ENCODE measurements at places on chromosomes 11 and 22.

GRCh38 chr11:134656861-134657540 is 245.0 kb upstream of the B3GAT1 start:
- DNase-seq: no peak

DNA sequence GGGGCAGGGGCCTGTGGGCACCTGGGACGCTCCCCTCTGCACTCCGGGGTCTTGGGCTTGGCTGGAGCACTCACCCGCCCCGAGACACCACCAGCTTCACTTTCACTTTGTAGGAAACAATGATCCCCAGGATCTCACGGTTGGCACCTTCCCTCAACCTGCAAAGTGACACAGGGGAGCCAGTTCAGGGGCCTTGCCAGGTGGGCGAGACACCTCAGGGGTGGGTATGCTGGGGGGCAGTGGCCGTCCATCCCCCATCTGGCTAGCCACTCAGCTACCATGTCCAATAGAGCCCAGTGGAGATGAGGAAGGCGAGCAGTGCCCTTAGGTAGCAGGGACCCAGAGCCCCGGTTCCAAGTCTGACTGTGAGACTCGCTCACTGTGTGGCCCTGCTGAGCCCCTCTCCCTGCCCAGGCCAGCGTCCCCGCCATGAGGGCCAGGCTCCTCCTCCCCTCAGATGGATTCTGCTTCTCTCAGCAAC is 32.3 kb downstream of the TPBGL start:
- DNase-seq: no peak

DNA sequence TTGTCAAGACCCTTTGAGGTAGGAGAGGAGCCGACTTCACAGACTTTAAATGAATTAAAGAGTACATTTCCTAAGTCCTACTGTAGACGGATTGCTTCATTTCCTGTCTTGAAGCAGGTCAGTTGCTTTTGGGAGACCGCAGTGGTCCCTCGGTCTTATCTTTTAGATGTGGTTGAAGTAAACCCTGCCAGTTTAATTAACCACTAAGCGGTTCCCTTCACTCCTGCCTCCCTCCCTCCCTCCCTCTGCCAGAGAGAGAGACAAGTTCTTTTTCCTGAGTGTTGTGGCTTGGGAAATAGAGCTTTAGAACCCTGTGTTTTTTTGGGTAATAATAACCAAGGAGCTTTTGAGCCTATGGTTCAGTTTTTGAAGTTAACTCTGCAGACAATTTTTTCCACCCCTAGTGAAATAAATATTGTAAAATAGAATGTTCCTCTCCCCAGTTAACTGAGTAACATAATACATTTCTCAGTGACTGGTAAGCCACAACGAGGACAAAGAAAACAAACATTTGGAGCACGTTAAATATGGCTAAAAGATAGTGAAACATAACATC is 147.5 kb downstream of the LDLRAD3 start:
- no peak for DNase-seq

DNA sequence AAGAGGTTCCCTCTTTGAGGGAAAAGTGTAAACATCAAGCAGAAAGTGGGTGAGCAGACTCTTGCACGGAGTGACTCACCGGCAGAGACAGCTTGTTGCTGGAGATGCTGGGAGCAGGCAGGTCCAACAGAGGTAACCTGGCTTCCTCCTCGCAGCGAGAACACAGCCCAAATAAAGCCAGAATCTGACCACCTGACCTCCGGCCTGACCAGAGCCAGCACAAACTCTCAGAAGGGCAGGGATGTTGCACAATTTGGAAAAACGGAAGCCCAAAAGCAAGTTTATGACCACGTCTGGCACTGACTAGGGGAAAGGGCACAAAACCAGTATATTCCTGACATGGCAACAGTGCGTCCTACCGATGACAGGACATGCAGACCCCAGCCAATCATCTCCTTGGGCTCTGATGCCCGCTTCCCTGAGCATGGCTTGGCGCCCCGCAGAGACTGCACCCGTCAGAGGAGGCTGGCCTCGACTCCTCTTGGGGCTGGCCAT is 5.4 kb downstream of the SMCO4 start:
- DNase-seq: no peak

DNA sequence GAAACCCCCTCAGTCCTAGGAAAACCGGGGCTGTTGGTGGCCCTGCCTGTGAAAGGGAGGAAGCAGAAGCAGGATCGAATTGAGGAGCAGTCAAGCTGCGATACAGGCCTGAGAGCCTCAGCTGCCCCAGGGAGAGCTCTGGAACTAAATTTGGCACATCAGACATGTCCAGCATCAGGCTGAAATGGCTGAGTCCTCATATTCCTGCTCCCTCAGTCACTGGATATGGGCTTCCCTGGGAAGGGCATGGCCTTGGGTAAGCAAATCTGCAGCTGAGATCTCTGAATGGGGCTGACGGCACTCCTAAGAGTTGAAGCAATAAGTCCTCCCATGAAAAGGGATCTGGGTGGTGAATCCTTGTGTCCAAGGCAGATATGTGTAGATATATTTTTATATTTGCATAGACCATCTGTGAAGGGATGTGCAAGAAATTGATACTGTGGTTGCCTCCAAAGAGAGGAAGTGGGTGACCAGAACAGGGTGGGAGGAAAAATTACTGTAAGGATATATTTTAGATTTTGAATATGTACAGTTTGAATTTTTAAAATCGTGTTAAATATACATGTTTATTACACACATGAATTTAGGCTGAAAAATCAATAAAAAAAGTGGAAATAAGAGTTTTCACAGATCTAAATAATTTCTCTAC is 45.5 kb downstream of the APIP start:
- DNase-seq: no peak
